ENCODE measurements at places on chromosomes 1 and 21. TPM values are rescaled to one million over a fixed set of nuclear protein-coding genes. Genes with fewer than 3 reads are reported as not detected.

- H3K36me3 ChIP-seq: no peaks in the 10 kb centered on the region
- H3K4me3 ChIP-seq: no peak overlapping the region
- H3K4me1 ChIP-seq: peaks cover 27% of the 10 kb centered on the region
- H3K27ac ChIP-seq: no peak overlapping the region
- DNase-seq: no peak
These were observed 4.1 kb upstream of the ACOT11 start for GRCh38 chr1:54543729-54544496.

DIO1 gene
- not detected for total RNA-seq

TAF1A gene
- 7.1 TPM for total RNA-seq

DNA sequence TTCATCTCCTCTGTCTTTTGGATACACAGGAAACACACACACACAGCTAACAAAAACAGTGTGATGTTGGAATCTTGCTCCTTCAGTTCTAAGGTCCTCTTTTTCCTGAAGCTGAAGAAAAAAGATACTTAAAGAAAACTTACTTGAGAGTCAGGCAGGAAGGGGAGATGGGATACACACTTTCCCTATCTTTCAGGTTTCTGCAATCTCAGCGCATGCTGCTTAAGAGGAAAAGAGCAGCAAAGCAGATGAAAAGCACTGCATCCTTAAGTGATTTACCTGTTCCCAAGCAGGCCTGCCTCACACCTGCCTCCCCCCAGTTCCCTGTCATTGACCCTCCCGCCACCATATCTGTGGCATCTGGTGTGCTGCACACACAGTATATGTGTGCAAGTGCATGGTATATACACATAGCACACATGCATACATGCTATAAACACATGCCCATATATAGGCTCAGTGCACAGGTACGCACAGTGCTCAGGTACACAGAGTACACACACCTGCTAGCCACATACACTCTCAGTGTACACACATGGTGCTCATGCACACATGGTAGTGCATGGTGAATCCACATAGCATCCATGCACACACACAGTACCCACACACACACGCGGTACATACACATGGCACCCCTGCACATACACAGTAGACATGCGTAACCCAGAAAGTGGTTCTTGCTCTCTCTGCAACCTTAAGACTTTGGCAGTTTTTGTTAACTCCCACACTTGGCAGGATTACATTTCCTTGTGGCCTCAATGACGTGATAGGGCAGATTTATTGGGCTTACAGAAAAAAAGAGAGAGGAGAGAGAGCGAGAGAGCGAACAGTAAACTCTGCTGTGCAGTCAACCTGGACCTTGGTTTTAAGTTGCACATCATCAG lies 166.9 kb downstream of the TOMM20 start:
- no peak overlapping the region for H3K4me3 ChIP-seq
- no peaks in the 10 kb centered on the region for H3K27me3 ChIP-seq
- peak overlapping the region; percentile 83 for H3K27ac ChIP-seq
- no peak for DNase-seq

ALX3 gene
- total RNA-seq: not detected

- no peaks in the 10 kb centered on the region for H3K36me3 ChIP-seq
- H3K27me3 ChIP-seq: no peaks in the 10 kb centered on the region
- H3K27ac ChIP-seq: no peak overlapping the region
- no peak for DNase-seq
These were observed 6.2 kb upstream of the HIVEP3 start for GRCh38 chr1:41924911-41925310.

DAB1 gene
- total RNA-seq: 0.29 TPM

DNA sequence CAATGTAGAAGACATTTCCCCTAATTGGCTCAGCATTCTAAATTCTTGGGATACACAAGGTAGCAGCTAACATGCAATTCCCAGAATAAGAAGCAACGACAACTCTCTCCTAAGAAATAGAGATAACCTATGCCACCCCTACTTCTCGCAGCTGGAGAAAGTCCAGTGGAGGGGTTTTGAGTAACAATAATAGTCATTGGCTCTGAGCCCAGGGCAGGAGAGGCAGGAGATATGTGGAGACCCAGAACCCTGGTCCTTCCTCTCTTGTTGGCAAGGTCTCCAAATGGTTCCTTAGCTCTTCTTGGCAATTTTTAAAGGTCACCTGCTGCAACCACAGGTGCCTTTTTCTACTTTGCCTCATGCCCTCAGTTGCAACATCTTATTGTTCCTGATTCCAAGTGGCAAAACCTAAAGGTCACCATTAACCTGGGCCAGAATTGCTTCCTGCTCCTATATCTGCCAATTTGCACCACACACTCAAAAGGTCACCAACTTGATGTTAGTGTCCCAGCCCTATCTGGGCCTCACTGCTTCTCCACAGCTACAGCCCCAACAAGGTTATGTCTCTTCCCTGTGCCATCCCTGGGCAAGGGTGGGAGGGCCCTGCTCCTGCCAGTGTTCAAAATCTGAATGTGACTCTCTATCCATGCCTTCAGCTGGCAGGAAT lies 36.7 kb downstream of the TBX15 start:
- no peak overlapping the region for H3K4me3 ChIP-seq
- no peak for DNase-seq
- H3K4me1 ChIP-seq: no peaks in the 10 kb centered on the region
- H3K27ac ChIP-seq: no peak overlapping the region

- no peaks in the 10 kb centered on the region for H3K27me3 ChIP-seq
- no peak overlapping the region for H3K4me3 ChIP-seq
- peak overlapping the region; percentile 24 for H3K27ac ChIP-seq
- no peaks in the 10 kb centered on the region for H3K36me3 ChIP-seq
These were observed 36.0 kb downstream of the NUAK2 start for GRCh38 chr1:205285381-205286101.

GRCh38 chr1:155002464-155003226 lies at the start of gene ZBTB7B:
TSS of gene ZBTB7B (plus strand) at chr1:155002802. CDS start at chr1:155014661, 11,859 bp downstream.
- peak; percentile 87 for DNase-seq
- peak within 1 kb of the TSS; percentile 88 for H3K4me3 ChIP-seq
- H3K36me3 ChIP-seq: no peaks in the 10 kb centered on the region

DNA sequence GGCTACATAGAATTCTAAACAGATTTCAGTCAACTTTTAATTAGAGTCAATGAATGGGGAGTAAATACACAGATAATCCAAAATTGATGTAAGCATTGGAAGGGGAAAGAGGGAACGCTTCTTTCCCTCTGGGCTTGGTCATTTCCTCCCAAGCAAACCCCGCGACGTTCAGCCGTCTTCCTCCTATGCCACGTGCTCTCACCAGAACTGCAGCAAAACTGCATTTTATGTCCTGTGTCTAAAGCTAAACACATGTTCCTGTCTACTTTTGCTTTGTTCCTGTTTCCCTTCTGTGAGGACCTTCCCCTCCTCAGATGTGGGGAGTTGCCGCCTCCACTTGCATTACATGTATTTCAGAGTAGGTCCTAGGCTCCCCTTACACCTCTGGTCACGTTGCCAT lies 27.2 kb downstream of the UTP25 start:
- H3K4me3 ChIP-seq: no peak overlapping the region
- H3K27ac ChIP-seq: no peak overlapping the region
- H3K36me3 ChIP-seq: peaks cover 45% of the 10 kb centered on the region
- no peaks in the 10 kb centered on the region for H3K27me3 ChIP-seq
- H3K4me1 ChIP-seq: no peaks in the 10 kb centered on the region
- no peak for DNase-seq

- no peaks in the 10 kb centered on the region for H3K36me3 ChIP-seq
- no peak overlapping the region for H3K27ac ChIP-seq
These were observed 54.4 kb downstream of the TIAM1 start for GRCh38 chr21:31289702-31290101.

RNU1-1 gene
- total RNA-seq: 6,622 TPM

CASQ2 gene
- 1.3 TPM for total RNA-seq

DNA sequence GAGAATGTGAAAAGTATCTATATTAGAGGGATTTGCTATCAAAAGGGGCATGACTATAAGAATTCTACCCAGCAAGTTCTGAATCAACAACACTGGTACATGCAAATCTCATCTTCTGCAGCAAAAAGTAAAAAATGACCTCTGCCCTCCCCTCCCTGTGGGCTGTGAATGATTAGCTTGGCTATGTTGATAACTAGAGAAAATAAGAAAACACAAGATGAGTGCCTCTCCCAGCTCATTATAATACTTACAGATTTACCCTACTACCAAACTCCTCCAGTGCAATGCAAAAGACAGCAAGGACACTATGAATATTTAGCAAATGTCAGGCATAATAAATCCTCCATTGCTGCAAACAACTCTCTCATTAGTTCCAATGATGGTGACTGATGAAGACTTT lies 102.4 kb downstream of the SLC45A1 start:
- DNase-seq: no peak
- H3K4me1 ChIP-seq: peaks cover 77% of the 10 kb centered on the region
- H3K36me3 ChIP-seq: peaks cover 24% of the 10 kb centered on the region
- no peaks in the 10 kb centered on the region for H3K27me3 ChIP-seq
- H3K4me3 ChIP-seq: peak overlapping the region; percentile 74
- H3K27ac ChIP-seq: peak overlapping the region; percentile 45

KLHL17 gene
- 17.0 TPM for total RNA-seq

- H3K27me3 ChIP-seq: no peaks in the 10 kb centered on the region
- no peak overlapping the region for H3K4me3 ChIP-seq
- peaks cover 26% of the 10 kb centered on the region for H3K4me1 ChIP-seq
- no peak overlapping the region for H3K27ac ChIP-seq
- H3K36me3 ChIP-seq: no peaks in the 10 kb centered on the region
- DNase-seq: no peak
These were observed 61.3 kb downstream of the BCAR3 start for GRCh38 chr1:93620172-93620840.

DNA sequence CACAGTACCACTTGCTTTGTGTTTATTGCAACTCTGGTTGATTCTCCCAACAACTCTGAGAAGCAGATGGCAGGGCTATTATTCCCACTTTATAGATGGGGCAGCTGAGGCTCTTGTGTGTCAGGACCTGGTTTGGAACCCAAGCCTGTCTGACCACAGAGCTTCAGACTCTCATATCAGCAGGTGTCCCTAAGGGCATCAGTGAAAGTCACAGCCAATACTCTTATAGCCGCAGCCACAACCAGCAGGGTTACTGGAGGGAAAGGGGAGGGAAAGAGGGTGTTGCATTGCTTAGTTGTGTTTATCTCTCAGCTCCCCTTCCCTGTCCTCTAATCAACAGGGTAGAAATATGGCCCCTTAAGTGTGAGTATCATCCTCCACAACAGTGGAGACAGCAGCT lies 304.0 kb downstream of the RRAGC start:
- DNase-seq: no peak
- H3K4me3 ChIP-seq: no peak overlapping the region
- peaks cover 14% of the 10 kb centered on the region for H3K4me1 ChIP-seq
- no peak overlapping the region for H3K27ac ChIP-seq
- no peaks in the 10 kb centered on the region for H3K27me3 ChIP-seq

GRCh38 chr21:16983420-16983819 lies 529.4 kb upstream of the CXADR start:
- DNase-seq: no peak
- no peaks in the 10 kb centered on the region for H3K4me1 ChIP-seq
- H3K4me3 ChIP-seq: no peak overlapping the region
- H3K36me3 ChIP-seq: no peaks in the 10 kb centered on the region
- no peaks in the 10 kb centered on the region for H3K27me3 ChIP-seq

WASF2 gene
- 156 TPM for total RNA-seq

- no peaks in the 10 kb centered on the region for H3K36me3 ChIP-seq
- no peaks in the 10 kb centered on the region for H3K4me1 ChIP-seq
- no peak overlapping the region for H3K27ac ChIP-seq
- no peak overlapping the region for H3K4me3 ChIP-seq
These were observed 170.4 kb upstream of the CACNA1E start for GRCh38 chr1:181312946-181313345.

DNA sequence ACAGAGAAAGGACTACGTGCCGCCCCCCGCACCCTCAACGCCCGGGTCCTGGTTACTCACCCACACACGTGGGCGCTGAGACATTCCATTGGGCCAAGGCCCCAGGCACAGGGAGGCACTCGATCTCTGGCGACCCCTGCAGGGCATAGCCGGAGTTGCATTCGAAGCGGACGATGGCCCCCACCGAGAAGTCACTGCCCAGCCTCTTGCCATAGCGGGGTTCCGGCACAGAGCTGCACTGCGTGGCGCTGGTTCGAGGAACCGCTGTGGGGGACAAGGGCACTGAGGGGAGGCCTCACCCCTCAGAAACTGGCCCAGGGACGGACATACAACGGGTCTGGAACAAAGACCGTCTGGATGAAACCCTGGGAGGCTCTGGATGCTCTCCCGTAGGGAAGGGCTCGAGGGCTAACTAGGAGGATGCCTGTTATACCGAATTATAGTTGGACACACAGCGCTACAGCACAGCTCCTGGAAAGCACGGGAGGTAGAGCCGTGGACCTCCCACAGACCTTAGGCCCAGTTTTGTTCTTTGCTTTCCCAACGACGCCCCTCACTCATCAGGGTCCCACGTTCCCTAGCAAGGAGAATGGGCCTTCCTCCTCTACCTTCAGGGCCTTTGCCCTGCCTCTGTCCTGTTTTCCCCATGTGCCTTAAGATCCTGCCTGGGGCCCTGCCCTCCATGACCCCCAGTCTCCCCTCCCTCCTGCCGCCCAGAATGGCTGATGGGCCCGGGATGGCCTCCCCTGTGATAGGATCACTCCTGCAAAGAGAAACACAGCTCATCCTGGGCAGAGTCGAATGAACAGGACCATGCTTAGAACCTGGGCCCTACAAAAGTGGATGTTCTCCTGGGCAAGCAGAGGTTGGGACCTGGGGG lies 152.8 kb downstream of the ZSCAN20 start:
- no peaks in the 10 kb centered on the region for H3K4me1 ChIP-seq
- H3K36me3 ChIP-seq: no peaks in the 10 kb centered on the region
- H3K27ac ChIP-seq: no peak overlapping the region
- H3K27me3 ChIP-seq: peaks cover 4% of the 10 kb centered on the region

ROR1 gene
- total RNA-seq: 21.4 TPM

DNA sequence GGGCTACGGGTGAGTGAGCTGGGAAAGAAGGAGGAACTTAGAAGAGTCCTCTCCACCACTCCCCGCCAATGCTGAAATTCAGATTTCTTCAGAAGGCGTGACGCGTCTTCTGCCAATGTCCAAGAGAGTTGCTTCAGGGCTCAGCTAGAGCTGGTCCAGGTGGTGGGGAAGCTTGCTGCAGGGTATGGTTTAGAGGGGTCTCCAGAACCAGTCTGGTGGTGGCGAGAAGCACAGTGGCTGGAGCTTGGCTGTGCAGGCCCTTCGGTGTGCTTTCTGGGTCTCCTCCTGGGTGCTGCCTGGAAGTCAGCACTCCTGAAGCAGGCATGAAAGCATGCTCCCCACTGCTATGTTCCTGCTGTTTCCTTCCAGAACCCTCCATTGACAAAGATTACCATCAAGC lies 387.2 kb downstream of the PTPRU start:
- no peaks in the 10 kb centered on the region for H3K36me3 ChIP-seq
- no peaks in the 10 kb centered on the region for H3K4me1 ChIP-seq
- no peak overlapping the region for H3K27ac ChIP-seq
- no peak overlapping the region for H3K4me3 ChIP-seq
- DNase-seq: no peak
